CD4-positive, alpha-beta T cell treated with Interleukin-15 for 4 hours (primary cell): ENCODE measurements at places on chromosomes 5 and 9.

DNA sequence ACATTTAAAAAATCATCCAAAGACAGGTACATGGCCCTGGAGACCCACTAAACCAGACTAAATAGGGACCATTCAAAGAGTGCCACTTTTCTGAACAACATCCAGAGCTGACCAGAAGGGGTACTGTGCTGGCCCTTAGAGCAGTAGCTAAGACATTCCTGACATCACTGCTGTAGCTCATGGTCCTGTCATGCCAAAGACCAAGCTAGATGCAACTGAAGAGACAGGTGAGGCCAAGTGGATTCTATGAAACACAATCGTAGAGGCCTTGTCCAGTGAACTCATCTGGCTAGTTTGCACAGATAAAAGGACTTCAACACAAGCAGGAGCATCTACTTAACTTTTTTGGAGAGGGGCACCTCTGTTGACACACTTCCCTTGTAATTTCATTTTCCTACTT, 43.3 kb downstream of the G3BP1 start:
- no peak for DNase-seq

GRCh38 chr9:37650873-37651768, at the start of gene FRMPD1:
Gene FRMPD1 (plus strand): TSS chr9:37650954. CDS start chr9:37692642, 41,688 bp downstream.
- DNase-seq, result peak; percentile 35

GRCh38 chr5:143567583-143568504, 164.4 kb upstream of the NR3C1 start:
- DNase-seq, result no peak

DNA sequence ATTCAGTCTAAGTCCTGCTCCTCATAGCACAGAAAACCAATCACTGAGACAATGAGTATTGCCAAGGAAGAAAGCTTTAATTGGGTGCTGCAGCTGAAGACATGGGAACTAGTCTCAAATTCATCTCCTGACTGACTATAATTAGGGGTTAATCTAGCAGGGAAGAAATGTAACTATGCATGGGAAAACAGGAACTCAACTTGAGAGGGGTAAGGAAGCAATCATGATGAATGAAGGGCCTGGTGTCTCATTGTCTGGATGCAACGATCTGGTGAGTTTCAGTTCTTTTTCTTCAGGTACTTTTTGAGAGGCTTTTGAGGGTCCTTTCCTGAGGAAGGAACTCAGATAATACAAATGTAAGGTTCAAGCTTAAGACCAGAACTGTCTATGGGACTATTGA, 24.0 kb upstream of the OCLN start:
- no peak for DNase-seq

GRCh38 chr5:134917070-134917815, 12.3 kb downstream of the PCBD2 start:
- DNase-seq, result no peak
